ENCODE measurements at places on chromosomes 6 and 20.

GRCh38 chr20:6719369-6719721 lies 48.1 kb upstream of the BMP2 start:
- DNase-seq, result no peak

DNA sequence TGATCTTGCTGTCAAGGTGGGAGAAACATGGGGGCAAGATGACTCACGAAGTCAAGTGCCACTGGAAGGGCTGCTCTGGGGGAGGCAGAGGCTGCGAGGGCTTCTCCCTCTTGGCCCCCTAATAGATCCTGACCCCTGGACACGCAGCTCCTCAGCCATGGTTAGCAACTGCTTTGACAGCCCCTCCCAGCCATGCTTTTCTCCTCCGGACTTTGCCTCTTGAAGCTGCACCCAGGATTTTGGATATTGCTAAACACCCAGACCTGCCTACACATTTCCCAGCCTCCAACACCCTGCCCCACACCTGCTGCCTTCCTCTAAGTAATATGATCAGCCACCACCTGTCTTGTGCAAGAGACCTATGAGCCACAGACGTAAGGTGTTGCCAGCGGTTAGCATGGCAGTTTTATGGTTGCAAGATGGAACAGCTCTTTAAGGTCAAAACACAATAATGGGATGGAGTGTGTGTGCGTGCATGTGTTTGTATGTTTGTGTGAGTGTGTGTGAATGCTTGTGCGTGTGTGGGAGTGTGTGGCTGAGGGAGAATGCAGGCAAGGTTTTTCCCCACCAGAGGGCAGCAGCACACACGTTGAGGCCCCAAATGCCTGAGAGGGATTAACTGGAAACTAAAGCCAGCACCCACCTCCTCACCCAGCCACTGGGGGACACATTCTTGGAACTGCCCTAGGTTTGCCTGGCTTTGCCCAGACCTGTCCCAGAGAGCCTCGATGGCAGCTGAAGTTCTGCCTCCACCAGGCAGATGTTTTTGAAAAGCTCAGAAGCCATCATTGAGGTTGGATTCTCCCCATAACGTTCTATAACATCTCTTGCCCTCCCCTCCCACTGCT lies 2.5 kb downstream of the IP6K3 start:
- DNase-seq, result peak; percentile 79

DNA sequence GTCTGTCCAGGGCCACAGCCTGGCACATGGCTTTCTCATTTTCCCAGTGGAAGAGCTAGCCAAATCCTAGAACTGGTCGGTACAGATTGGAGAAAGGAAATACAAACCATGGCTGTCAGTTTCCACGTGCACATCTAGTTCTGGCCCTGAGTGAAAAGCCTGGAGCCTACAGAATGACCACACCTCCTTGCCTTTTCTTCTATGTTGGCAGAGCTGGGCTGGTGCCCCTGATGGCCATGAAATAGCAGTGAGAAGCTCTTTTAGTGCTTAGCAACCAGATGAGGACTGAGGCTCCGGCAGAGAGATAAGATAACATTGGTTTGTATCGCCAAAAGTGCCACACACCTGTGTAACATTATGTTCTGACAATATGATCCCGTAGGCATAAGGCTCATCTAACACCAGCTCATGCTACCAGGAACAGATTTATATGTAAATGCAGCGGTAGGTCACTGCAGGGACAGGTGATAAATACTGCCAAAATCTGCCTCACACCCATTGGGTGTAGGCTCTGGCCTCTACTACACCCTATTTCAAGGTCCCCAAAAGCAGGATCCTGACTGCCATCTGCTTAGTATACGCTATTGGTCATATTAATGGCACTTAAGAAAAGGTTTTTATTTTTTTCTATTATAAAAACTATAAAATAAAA lies 39.9 kb upstream of the TBC1D7 start:
- DNase-seq, result no peak

- peak; percentile 87 for DNase-seq
These were observed 4.1 kb upstream of the BNIP5 start for GRCh38 chr6:36340618-36341454.

DNA sequence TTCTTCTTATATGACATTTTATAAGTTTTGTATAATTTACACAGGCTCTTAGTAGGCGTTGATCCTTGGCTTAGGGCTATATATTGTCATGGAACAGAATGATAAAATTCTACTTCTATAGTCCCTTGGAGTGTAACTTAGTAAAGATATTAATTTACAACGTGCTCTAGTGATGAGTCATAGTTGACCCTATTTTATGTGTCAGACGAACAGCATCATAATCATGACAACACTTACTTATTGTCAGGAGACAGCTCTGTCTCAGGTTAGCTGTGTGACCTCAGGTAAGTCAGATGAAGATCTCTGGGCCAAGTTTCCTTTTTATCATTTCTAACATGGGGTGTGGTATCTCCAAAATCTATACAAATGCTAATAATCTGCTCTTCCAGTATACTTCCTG lies 473.5 kb downstream of the UTRN start:
- no peak for DNase-seq

- DNase-seq, result no peak
These were observed 20.0 kb downstream of the GINM1 start for GRCh38 chr6:149586149-149586548.

GRCh38 chr6:7190791-7191190 lies 83.0 kb downstream of the RREB1 start:
- DNase-seq, result no peak

DNA sequence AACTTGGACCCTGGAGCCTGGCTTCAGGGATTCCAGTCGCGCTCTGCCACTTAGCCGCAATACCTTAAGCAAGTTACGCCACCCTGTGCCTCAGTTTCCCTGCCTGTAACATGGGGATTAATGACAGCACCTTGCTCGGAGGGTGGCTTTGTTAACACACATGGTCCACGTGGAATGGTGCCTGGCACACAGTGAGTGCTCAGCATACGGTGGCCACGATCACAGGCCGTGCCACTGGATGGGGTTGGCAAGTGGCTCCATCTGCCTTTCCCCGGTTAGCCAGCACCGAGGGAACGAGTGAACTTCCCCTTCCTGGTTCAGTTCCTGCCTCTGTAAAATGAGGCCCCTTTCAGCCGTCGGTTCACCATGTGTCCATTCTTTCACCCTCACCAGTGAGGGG lies 17.2 kb downstream of the C6orf132 start:
- DNase-seq, result no peak

- DNase-seq, result no peak
These were observed 23.2 kb upstream of the LMBRD1 start for GRCh38 chr6:69820018-69820417.

DNA sequence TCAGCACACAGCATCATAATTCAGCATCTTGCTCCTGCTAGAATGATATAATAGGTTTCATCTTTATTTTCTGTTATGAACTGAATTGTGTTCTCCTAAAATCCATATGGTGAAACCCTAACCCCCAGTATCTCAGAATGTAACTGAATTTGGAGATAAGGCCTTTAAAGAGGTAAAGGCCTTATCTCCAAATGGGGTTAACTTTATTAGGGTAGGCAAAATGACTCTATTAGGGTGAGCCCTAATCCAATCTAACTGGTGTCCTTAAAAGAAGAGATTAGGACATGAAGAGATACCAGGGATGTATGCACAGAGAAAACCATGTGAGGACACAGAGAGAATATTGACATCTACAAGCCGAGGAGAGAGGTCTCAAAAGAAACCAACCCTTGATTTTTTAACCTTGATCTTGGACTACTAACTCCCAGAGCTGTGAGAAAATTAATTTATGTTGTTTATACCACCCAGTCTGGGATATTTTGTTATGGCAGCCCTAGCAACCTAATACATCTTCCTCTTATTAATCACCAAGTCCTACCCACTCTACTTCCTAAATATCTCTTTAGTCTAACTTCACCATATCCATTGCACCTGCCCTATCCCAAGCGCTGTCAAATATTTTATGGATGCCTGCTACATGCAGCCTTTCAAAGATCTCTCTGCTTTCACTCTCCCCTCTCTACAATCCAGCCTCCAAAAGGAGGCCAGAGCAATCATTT lies 8.5 kb upstream of the MRS2 start:
- DNase-seq, result no peak

DNA sequence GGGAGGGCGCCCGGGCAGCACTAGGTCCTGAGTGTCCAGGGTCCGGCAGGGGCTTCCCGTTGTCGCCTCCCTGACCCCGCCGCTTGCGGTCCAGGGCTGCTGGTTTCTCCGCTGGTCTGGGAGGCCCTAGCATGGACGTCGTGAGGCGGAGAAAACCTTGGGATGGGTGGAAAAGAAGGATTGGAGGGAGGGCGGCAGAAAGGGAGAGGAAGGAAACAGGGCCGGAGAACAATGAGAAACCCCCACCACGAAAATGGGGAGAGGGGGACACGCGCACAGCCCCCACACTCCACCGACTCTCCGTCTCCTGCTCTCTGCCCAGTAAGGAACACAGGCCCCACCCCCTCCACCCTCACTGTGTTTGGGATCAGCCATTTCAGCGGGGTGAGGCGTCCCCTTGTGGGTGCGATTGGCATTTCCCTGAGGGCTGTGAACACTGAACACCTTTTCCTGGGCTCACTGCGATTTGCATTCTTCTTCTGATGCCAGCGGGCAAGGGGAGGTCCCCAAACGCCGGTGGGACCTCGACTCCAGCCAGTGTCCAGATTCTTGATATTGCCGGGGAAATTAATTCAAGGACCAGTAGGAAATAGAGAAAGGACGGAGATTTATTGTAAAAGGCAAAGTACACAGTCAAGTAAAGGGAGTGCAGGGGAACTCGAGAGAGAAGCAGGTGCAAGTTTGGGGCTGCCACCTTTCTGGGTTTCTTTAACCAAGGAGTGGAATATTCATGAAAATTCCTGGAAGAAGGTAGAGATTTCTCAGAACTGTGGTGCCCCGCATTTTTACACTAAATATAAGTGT lies 3.3 kb upstream of the RAET1G start:
- DNase-seq, result peak; percentile 88

- DNase-seq, result no peak
These were observed 256.9 kb downstream of the CDH26 start for GRCh38 chr20:60214901-60215815.

GRCh38 chr6:55913228-55914195 lies 38.1 kb upstream of the BMP5 start:
- no peak for DNase-seq

GRCh38 chr6:41757271-41757670 lies 10.1 kb upstream of the PGC start:
- no peak for DNase-seq

- no peak for DNase-seq
These were observed 148.8 kb downstream of the TFAP2A start for GRCh38 chr6:10266061-10266460.

GRCh38 chr6:133099573-133099972 lies 141.6 kb upstream of the EYA4 start:
- DNase-seq, result no peak

DNA sequence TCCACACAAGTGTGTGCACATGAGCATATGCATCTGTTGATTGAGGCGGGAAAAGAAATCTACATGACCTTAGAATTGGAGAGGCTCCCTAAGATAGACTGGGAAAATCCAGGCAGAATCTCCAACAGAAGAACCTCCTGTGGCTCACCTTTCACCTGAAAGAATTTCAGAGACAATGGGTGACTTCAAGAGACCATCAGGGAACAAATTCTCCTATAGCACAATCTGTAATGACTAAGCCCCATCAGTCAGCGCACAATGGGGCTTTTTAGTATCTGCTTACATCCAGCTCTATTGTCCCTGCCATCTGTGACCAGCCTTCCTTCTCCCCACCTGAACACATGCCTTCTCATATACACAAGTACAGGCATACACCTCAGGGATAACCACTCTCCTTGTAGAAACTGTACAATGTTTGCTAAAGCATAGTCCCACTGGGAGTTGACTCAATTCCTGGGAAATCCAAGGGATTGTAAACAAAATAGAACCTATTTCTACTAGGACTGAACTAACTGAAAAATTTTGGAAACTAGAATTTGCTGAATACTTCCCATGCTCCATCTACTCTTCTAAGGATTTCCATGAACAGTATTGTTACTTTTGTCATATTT lies 150.8 kb upstream of the STXBP5 start:
- DNase-seq, result no peak

DNA sequence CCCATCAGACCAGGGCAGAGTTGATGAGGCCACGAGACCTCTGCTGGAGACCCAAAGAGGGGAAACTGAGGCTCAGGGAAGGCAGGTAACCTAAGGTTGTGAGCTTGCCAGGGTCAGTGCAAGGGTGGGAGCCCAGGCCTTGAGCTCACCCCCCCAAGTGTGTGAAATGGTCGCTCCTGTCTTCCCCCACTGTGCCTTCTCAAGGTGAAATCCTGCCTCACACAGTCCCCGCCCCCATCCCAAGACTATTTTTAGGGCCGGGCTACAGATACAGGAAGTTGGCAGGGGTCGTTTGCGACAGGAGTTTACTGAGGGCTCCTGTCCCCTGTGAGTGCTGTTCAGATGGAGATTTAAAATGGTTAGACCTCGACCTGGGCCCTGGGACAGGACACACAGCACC lies 18.7 kb upstream of the GATA5 start:
- no peak for DNase-seq

GRCh38 chr6:110185879-110186278 lies 5.7 kb downstream of the CDC40 start:
- no peak for DNase-seq

DNA sequence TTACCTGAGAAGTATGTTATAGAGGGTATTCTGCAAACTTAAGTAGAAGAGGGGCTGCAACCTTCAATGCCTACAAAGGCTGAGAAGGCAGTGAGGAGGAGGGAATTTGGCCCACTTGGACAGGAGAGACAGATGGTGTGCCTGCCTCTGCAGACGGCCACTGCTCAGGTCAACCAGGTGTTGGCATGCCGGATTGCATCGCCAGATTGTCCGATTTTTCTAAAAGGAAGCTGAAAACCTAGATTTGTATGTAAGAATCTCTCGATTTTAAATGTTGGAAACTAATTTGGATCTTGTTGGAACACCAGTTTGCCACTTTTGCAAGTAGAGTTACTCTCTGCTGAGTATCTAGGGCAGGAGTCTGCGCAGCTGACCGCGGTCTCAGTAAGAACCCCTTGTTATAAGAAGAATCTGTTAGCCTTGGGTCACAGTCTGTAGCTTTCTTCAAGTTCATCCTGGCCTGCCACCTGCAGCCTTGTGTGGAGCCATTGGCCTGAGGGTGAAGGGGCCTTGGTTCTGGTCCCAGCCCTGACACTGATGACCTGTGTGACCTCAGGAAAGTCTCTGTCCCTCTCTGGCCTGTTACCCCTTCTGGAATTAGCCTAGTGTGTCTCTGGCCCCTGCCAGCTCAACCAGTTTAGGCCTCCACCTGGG lies 54.4 kb downstream of the TGM2 start:
- no peak for DNase-seq

DNA sequence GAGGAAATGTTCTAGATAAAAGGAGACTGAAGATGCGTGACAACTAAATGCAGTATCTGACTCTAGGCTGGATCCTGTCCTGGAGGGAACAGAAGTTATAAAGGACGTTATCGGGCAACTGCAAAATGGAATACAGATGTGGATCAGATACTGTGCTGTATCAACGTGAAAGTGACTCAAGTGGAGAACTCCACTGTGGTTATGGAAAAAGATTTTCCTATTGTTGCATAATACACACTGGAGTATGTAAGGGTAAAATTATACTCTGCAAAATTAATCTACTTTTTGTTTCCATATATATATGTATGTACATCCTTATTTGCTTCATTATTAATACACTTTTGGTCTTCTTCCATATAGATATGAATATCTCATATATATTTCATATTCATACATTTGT lies 654.0 kb downstream of the QKI start:
- no peak for DNase-seq

- no peak for DNase-seq
These were observed 62.3 kb downstream of the TRAM2 start for GRCh38 chr6:52514514-52514913.
